ENCODE measurements at places on chromosomes 13 and 19.

- DNase-seq, result no peak
Observed at GRCh38 chr13:20291037-20291436, 58.9 kb upstream of the GJB6 start.

DNA sequence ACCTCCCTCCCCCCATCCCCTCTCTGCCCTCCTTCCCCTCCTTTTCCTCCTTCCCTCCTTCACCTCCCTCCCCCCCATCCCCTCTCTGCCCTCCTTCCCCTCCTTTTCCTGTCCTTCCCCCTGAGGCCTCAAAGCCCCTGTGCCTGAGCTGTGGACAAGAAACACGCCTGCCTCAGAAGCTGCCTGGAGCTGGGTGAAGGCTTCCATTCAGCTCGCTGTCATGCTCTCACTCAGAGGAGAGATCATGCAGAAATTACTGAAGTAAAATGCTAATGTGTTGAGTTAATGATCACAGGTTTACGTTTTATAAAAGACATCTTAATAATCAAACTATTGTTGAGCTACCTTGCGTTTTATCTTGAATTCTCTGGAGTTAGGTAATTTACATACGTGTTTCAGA is 114.5 kb downstream of the ATP11A start:
- DNase-seq, result no peak

DNA sequence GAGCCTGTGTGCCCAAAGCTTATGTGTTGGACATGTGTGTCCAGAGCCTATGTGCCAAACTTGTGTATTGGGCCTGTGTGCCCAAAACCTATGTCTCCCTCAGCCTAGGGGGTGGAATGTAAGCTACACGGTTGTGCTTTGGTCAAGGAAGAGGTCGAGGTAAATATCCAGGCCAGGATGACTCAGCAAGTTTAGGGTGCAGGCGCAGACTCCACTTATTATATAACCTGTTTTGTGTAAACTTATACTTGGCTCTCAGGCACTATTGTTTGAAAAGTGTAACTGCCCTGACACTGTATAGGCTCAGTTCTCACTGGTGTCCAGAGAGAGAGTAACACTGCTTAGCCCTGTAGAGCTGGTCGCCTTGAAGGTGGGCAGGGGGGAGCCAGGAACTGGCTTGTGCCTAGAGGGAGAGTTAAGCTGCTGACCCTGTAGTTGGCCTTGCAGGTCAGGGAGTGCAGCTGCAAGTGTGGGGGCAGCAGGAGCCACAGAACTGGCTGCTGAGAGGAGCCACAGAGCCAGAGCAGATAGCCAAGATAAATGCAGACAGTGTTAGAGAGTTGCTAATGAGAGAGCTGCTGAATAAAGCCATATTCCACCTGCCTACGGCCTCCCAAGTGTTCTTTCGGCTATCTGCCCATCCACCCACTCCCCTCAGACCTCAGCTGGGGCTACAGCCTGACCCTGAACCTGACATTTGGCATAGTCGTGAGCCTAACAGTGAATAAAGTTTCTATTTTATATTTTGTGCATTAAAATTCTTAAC is 517.2 kb upstream of the SLITRK1 start:
- no peak for DNase-seq

DNA sequence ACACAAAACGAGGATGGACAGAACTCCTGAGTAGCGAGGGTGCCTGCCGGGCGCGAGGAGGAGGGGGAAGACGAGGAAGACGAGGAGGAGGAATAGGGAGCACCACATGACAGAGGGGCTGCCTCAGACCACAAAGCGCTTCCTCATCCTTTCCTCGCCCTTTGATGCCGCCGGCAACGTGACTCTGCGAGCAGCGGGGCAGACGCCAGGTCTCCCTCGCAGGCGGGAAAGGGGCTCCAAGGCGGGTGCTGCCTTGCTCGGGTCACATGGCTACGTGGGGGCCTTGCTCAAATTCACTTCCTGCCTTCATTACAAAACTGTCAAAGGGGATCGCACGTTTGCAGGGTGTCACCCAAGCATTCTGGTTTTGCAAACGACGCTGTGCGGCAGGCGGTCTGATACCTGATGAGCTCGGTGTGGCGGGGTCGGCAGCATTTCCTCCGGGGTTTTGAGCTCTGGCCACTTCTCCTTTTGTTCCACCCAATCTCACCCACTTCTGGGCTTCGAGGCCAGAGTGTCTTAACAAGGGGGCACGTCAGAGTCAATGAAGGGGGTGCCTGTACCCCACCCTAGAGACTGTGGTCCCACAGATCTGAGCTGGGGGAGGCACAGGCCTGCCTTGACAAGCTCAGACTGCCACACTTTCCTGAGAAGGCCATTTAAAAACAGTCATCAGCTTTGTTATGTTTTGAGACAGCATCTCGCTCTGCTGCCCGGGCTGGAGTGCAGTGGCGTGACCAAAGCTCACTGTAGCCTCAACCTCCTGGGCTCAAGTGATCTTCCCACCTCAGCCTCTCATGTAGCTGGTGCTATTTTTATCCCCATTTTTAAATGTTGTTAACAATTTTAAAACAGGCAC is 14.9 kb downstream of the MAP2K2 start:
- DNase-seq, result peak; percentile 37

DNA sequence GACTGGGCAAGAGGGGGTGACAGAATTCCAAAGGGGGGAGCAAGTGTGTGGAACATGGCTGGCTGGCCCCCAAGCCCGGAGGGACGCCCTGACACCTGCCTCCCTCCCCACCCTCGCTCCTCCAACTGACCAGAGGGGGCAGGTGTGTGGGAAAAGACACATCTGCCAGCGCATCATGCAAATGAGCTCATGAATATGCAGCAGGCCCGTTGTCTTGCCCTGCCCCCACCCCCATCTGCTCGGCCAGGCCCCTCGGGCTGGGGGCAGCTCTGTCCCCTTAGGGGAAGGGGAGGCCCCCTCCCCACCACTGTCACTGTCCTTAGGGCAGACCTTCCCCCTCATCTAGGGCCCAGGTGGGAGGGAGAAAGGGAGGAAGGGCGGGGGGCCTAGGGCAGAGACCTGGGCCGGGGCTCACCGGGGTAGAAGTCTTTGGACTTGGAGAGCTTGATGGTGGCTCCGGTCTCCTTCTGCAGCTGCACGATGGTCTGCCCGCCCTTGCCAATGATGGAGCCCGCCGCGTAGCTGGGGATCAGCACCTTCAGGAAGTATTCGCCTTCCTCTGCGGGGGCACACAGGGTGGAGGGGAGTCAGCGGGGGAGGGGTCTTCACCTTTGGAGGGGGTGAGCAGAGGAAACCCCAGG is 12.9 kb downstream of the NOVA2 start:
- no peak for DNase-seq

DNA sequence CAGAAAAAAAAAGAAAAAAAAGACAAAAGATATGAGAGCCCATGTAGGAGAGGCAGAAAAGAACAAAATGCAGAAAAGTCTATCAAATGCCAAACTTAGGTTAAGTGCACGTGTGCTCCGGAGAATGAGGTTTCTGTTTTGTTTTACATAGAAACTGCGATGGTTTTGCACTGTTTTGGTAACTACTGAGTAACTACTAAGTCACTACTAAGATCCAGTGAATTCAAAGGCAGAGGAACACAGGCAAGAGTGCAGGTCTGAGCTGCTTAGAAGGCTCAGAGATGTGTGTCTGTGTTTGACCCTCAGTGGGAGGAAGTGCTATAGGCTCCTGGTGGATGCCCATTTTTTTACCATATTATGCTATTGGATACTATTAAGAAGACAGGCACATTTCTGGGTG is 299.3 kb downstream of the NDFIP2 start:
- DNase-seq, result no peak

DNA sequence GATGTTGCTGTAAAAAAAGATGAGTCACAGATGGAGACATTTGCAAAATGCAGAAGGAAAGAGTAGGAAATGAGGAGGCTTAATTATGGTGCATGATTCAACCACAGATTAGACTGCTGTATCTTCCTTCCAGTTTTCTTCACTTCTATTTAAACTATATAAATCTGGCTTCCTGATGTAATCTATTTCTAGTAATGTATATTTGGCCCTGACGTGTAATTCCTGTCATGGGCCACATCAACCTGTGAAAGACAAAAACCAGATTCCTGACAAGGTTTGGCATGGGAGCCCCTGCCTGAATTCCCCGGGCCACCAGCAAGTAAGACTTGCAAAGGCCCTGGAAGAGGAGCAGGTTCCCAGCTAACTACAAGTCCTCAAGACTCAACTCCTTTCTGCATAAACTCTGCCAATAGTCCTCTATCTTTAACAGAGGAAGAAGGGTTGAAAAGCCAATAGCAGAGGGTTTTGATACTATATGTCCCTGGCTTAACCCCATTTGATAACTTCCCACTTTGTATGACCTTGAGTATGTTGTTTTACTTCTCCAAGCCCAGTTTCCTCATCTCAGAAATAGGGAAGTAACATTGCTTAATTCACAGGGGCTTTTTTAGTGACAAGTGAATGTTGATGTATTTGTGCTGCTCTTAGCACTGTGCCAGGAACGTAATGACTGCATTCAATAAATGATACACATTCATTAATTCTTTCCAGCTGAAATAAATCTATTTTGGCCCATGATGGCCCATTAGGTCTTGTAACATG is 172.7 kb downstream of the SPRY2 start:
- DNase-seq, result no peak

GRCh38 chr13:31274390-31274789 is 74.6 kb downstream of the B3GLCT start:
- DNase-seq, result no peak

DNA sequence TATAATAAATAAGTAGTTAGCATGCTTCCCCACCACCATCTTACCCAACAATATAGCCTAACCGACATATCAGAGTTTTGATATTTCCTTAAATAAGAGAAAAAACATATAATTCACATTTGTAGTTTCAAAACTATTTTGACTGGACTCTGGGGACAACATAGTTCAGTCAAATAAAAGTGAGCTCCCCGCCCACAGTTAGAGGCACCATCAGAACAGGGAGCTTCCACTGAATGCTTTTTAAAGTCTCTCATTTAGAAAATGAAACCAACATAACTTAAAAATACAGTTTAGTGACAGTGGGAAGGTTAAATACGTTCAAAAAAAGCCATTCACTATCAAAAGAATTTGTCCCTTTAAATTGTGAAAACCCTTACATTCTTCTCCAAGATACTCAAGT is 92.8 kb downstream of the EPSTI1 start:
- no peak for DNase-seq

- DNase-seq, result no peak
Observed at GRCh38 chr19:6226012-6226411, 53.8 kb downstream of the MLLT1 start.

GRCh38 chr19:17841810-17842662 is 5.7 kb downstream of the JAK3 start:
- DNase-seq, result no peak

- DNase-seq, result no peak
Observed at GRCh38 chr19:48696353-48697010, 711 bp downstream of the FUT2 start.

DNA sequence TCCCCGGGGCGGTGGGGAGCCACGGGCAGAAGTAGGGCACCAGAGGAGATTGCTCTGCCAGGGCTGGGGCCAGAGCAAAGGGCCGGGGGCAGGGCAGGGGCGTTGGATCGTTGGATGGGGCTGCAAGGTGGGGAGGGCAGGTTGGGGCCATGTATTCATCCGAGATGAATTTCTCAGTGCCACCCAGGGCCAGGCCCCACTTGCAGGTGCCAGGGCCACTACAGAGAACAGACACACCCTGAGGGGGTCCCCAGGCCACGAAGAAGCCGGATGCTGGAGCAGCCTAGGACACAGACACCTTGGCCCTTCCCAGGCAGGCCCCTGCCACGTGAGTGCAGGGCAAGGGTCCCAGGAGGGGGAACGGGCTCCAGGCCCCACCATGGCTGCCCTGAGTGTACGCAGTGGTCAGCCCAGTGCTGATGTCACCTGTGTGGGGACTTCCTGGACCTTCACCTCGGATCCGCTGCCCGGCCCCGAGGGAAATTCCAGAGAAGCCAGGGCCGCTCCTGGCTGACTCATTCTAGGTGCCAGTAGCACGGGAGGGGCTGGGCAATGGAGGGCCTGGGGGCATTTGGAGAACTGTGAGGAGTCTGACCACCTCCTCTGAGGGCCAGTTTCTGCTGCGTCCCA is 9.6 kb upstream of the SBNO2 start:
- no peak for DNase-seq

- peak; percentile 78 for DNase-seq
Observed at GRCh38 chr19:58581227-58582141, 8.3 kb upstream of the MZF1 start.

- no peak for DNase-seq
Observed at GRCh38 chr13:102017248-102017647, 384.6 kb downstream of the FGF14 start.

DNA sequence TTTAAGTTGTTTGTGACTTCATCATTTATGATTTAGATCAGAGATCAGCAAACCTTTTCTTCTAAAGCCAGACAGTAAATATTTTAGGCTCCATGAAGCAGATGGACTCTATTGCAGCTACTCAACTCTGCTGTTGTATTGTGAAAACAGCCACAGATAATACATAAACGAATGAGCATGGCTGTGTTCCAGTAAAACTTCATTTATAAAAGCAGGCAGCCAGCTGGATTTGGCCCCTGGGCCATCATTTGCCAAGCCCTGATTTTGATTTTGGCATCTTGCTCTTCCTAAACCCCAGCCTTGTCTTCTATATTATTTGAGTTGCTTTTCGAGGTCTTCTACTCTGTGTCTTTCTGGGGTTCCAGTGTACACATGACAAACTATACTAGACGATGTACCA is 41.3 kb downstream of the RNASEH2B start:
- DNase-seq, result no peak

- no peak for DNase-seq
Observed at GRCh38 chr19:49924004-49924880, 4.8 kb upstream of the ATF5 start.

- no peak for DNase-seq
Observed at GRCh38 chr13:99555149-99555548, 53.9 kb downstream of the TM9SF2 start.

DNA sequence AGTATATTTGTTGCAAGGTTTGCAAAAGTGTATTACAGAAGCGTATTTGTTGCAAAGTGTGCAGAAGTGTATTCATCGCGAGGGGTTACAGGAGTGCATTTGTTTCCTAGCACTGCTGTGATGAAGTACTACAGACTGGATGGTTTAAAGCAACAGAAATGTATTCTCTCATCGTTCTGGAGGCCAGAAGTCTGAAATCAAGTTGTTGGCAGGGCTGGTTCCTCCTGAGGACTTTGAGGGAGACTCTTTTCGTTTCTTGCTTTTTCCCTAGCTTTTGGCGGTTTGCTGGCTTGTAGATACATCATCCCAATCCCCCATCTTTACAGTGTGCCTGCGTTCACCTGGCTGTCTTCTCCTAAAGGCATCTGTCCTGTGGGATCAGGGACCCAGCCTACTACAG is 127.9 kb upstream of the USP29 start:
- DNase-seq, result no peak

GRCh38 chr13:66328476-66328875 is 901.7 kb downstream of the PCDH9 start:
- DNase-seq, result no peak

- DNase-seq, result no peak
Observed at GRCh38 chr13:107295416-107296140, 727.6 kb upstream of the ARGLU1 start.
